Activated CD8-positive, alpha-beta T cell treated with anti-CD3 and anti-CD28 coated beads, Interleukin-2, amount 10 ng/mL, durations not matched to agents 7 days and 5 days (primary cell): ENCODE measurements at places on chromosomes 16 and 17. TPM values are rescaled to one million over a fixed set of nuclear protein-coding genes. Genes with fewer than 3 reads are reported as not detected.
A peak's percentile ranks its signal among the peaks of the same experiment; 100 is the strongest.

CCL23 gene
- not detected for total RNA-seq

KRTAP3-1 gene
- total RNA-seq: not detected

PYDC1 gene
- not detected for total RNA-seq

PIRT gene
- total RNA-seq: not detected

PPL gene
- total RNA-seq: not detected

SLC16A11 gene
- total RNA-seq: 0.39 TPM

ULK2 gene
- total RNA-seq: 9.5 TPM

SMARCE1 gene
- 110 TPM for total RNA-seq

DNA sequence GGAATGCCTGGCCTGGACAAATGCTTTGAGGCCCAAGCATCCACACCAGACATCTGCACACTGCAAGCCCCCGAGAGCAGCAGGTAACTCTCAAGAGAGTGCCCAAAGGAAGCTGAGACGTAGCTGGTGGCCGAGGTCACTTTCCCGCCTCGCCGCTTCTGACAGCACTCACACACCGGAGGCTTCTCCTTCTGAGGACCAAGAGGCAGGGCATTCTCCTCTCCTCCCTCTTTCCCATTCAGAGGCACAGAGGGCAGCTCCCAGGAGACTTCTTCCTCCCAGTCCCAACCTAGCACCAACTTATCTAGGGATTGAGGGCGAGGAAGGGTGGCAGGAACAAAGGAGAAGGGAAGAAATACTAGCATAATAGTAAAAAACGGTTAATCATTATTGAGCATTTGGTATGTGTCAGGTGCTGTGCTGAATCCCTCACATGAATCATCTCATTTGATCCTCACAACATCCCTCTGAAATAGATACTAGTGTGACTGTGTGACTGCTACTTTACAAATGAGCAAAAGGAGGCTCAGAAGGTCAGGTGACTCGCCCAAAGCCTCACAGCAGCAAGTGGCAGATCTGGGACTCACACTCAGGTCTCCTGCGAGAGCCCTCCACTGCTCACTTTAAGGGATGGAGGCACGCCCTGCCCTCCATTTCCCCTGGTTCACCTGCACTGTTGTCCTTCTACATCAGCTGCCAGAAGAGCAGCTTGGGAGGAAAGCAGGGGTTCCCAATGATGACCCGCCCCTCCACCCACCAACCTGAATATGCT is 41.8 kb downstream of the MYO18A start:
- peaks cover 61% of the 10 kb centered on the region for H3K4me1 ChIP-seq
- DNase-seq: peak; percentile 77
- peaks cover 23% of the 10 kb centered on the region for H3K36me3 ChIP-seq
- H3K27me3 ChIP-seq: no peaks in the 10 kb centered on the region
- peak overlapping the region; percentile 98 for H3K27ac ChIP-seq

- H3K4me1 ChIP-seq: no peaks in the 10 kb centered on the region
- H3K4me3 ChIP-seq: no peak overlapping the region
- no peak overlapping the region for H3K27ac ChIP-seq
- H3K36me3 ChIP-seq: no peaks in the 10 kb centered on the region
- H3K27me3 ChIP-seq: no peaks in the 10 kb centered on the region
Observed at GRCh38 chr17:12510535-12510934, 155.2 kb upstream of the MYOCD start.

GRCh38 chr17:63950940-63951907 is 19.1 kb upstream of the CD79B start:
- H3K27me3 ChIP-seq: peaks cover 6% of the 10 kb centered on the region
- peak; percentile 57 for DNase-seq
- peaks cover 29% of the 10 kb centered on the region for H3K4me1 ChIP-seq
- H3K36me3 ChIP-seq: no peaks in the 10 kb centered on the region
- H3K27ac ChIP-seq: no peak overlapping the region

- no peak overlapping the region for H3K4me3 ChIP-seq
- H3K27ac ChIP-seq: no peak overlapping the region
- peaks cover 77% of the 10 kb centered on the region for H3K36me3 ChIP-seq
- H3K4me1 ChIP-seq: no peaks in the 10 kb centered on the region
Observed at GRCh38 chr16:89230255-89230654, 12.8 kb downstream of the ZNF778 start.

DNA sequence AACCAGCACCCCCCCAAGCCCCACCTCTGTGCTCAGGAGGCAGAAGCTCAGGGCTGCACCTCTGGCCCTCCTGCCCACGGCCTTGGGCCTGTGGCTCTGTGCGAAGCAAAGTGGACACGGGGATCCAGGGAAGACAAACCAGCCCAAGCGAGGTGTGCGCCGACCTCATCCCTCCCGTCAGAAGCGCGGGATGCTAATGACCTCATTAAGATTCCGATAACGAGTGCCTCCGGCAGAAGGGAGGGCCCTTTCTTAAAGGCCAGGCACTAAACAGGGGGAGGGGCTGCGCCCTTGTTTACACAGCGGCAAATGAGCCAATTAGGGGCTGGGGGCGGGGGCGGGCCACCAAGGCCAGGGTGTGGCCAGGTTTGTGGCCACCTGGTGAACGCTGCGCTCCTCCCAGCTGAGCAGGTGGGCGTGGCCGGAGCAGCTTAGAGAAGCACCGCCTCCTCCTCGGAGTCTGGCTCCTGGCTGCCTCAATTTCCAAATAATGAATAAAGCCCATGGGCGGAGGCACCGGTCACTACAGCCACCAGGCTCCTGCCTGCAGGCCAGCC is 3.2 kb downstream of the CBX4 start:
- no peak for DNase-seq
- peaks cover 39% of the 10 kb centered on the region for H3K4me1 ChIP-seq
- peaks cover 13% of the 10 kb centered on the region for H3K27me3 ChIP-seq
- H3K36me3 ChIP-seq: peaks cover 39% of the 10 kb centered on the region

DNA sequence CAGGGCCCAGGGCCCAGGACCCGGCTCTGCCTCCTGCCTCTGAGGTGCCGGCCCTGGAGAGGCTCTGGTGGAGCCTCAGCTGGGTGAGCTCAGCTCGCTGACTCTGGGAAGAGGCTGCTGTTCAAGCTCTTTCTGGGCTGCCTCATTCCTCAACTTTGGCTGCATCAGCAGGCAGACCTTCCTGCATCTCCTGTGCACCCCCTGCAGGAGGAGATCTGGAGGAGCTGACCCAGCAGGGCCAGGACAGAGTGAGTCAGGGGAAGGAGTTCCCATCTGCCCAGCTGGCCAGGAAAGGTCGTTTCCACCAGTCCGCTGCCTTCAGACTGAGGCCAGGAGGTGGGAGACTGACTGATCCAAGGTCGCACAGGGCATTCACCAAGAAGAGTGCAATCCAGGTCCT is 10.7 kb downstream of the CRHR1 start:
- no peak overlapping the region for H3K4me3 ChIP-seq
- H3K27ac ChIP-seq: no peak overlapping the region
- no peaks in the 10 kb centered on the region for H3K4me1 ChIP-seq
- peaks cover 20% of the 10 kb centered on the region for H3K27me3 ChIP-seq
- no peak for DNase-seq

- H3K4me1 ChIP-seq: peaks cover 81% of the 10 kb centered on the region
- H3K27ac ChIP-seq: peak overlapping the region; percentile 39
- H3K36me3 ChIP-seq: peaks cover 83% of the 10 kb centered on the region
- no peak for DNase-seq
- no peaks in the 10 kb centered on the region for H3K27me3 ChIP-seq
Observed at GRCh38 chr17:77147357-77147801, 6.6 kb downstream of the SEC14L1 start.

DNA sequence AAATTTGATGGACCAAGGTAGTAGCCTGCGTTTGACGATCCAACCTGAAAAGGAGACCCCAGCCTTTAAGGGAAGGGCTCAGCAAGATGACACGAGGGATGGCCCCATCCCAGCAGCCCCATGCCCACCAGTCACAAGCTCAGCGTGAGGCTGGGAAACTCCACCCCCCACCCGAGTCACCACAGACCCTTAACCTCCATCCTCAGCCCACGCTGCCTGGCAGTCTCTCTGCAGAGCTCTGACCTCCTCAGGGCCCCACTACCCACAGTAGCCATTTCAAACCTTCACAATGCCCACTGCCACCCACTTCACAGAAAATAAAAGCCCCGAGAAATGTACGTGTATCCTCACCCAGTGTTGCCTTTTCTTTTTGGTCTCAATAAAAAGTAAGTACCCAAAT is 18.7 kb downstream of the USP36 start:
- peaks cover 63% of the 10 kb centered on the region for H3K4me1 ChIP-seq
- H3K27ac ChIP-seq: peak overlapping the region; percentile 65
- H3K4me3 ChIP-seq: no peak overlapping the region
- DNase-seq: no peak
- no peaks in the 10 kb centered on the region for H3K27me3 ChIP-seq

- H3K4me3 ChIP-seq: no peak overlapping the region
- H3K36me3 ChIP-seq: no peaks in the 10 kb centered on the region
- no peak overlapping the region for H3K27ac ChIP-seq
- DNase-seq: no peak
- H3K27me3 ChIP-seq: peaks cover 4% of the 10 kb centered on the region
- no peaks in the 10 kb centered on the region for H3K4me1 ChIP-seq
Observed at GRCh38 chr16:49473131-49473530, 99.5 kb downstream of the C16orf78 start.

GRCh38 chr17:48526608-48527546 is 3.9 kb downstream of the HOXB1 start:
- H3K4me1 ChIP-seq: peaks cover 2% of the 10 kb centered on the region
- no peak for DNase-seq
- peaks cover 47% of the 10 kb centered on the region for H3K27me3 ChIP-seq
- H3K4me3 ChIP-seq: no peak overlapping the region
- H3K27ac ChIP-seq: no peak overlapping the region

DNA sequence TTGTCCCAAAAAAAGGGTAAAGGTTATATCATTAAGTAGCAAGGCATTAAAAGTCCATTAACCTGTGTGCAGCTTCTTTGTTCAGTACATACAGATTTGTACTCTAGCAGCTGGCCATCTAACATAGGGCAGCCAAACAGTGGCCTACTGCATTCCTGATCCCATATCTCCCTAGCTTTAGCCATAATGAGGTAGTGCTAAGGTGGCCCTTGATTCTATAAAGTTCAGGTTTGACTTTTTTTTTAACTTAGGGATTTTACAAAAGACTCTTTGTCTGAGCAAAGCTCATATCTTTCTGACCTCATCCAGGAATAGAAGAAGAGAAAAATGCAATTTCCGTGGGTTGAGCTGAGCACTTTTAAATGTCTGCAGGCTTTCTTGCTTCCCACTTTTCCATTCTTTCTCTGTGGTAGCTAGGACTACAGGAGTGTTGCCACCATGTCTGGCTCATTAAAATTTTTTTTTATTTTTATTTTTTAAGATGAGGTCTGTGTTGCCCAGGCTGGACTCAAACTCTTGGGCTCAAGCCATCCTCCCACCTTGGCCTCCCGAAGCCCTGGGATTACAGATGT is 19.5 kb upstream of the CDC6 start:
- H3K4me3 ChIP-seq: no peak overlapping the region
- H3K27me3 ChIP-seq: no peaks in the 10 kb centered on the region
- H3K4me1 ChIP-seq: no peaks in the 10 kb centered on the region
- no peak overlapping the region for H3K27ac ChIP-seq
- no peak for DNase-seq
- peaks cover 15% of the 10 kb centered on the region for H3K36me3 ChIP-seq

- no peak overlapping the region for H3K27ac ChIP-seq
- DNase-seq: no peak
- no peaks in the 10 kb centered on the region for H3K27me3 ChIP-seq
- H3K36me3 ChIP-seq: no peaks in the 10 kb centered on the region
Observed at GRCh38 chr16:14454391-14454790, 175.7 kb downstream of the PARN start.

- no peaks in the 10 kb centered on the region for H3K4me1 ChIP-seq
- no peaks in the 10 kb centered on the region for H3K27me3 ChIP-seq
- H3K4me3 ChIP-seq: no peak overlapping the region
- no peaks in the 10 kb centered on the region for H3K36me3 ChIP-seq
Observed at GRCh38 chr17:21397341-21398190, 21.4 kb downstream of the KCNJ12 start.

- H3K4me1 ChIP-seq: peaks cover 76% of the 10 kb centered on the region
- H3K27me3 ChIP-seq: no peaks in the 10 kb centered on the region
- H3K36me3 ChIP-seq: peaks cover 36% of the 10 kb centered on the region
- peak overlapping the region; percentile 90 for H3K4me3 ChIP-seq
- peak overlapping the region; percentile 92 for H3K27ac ChIP-seq
Observed at GRCh38 chr16:66551348-66551759, 1.0 kb upstream of the CKLF start.

DNA sequence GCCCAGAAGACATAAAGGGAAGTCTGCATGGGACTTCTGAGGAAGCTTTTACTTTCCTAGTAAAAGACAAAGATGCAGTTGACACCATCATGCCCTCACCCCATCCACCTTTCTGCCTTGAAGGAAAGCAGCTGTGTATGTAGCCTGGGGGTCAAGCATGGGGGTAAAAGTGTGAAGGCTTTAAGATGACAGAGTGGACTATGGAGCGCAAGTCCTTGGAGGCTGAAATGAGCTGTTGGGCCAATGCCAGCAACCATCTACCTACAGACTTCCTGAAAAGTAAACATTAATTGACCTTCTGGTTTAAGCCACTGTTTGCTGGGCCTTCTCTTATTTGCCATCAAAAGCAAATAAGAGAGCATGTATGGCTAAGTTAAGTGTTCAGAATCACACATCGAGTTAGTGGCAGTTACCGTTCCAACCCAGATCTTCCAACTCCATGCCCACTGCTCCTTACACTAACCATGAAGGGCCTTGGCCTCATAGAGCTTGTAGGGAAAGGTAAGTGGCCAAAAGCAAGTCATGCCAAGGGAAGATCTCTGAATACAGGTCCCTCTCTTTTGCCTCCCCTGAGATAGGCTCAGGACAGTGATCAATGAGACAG is 30.0 kb downstream of the SLC13A5 start:
- no peaks in the 10 kb centered on the region for H3K4me1 ChIP-seq
- peaks cover 54% of the 10 kb centered on the region for H3K27me3 ChIP-seq
- no peak overlapping the region for H3K4me3 ChIP-seq
- H3K27ac ChIP-seq: no peak overlapping the region
- H3K36me3 ChIP-seq: no peaks in the 10 kb centered on the region
- no peak for DNase-seq

- H3K36me3 ChIP-seq: no peaks in the 10 kb centered on the region
- DNase-seq: no peak
Observed at GRCh38 chr16:13109171-13109570, 207.8 kb downstream of the SHISA9 start.

DNA sequence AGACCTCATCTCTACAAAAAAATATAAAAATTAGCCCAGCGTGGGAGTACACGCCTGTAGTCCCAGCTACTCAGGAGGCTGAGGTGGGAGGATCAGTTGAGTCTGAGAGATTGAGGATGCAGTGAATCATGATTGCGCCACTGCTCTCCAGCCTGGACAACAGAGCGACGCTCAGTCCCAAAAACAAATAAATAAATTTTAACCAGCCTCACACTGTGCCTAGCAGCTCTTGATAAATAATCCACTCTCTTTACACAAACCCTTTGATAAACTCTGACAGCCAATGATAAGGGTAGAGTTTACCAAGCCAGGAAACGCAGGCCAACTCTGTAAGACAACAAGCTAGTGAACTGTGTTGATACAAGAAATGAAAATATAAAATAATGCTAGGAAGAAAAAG is 32.7 kb downstream of the LITAF start:
- H3K27me3 ChIP-seq: no peaks in the 10 kb centered on the region
- peaks cover 75% of the 10 kb centered on the region for H3K36me3 ChIP-seq
- H3K27ac ChIP-seq: no peak overlapping the region
- peaks cover 31% of the 10 kb centered on the region for H3K4me1 ChIP-seq
- DNase-seq: no peak

- H3K27me3 ChIP-seq: no peaks in the 10 kb centered on the region
- no peak for DNase-seq
- H3K36me3 ChIP-seq: peaks cover 7% of the 10 kb centered on the region
- H3K4me3 ChIP-seq: no peak overlapping the region
Observed at GRCh38 chr17:37170881-37171425, 204.8 kb upstream of the C17orf78 start.
